ENCODE measurements at places on chromosomes 1 and 21.

DNA sequence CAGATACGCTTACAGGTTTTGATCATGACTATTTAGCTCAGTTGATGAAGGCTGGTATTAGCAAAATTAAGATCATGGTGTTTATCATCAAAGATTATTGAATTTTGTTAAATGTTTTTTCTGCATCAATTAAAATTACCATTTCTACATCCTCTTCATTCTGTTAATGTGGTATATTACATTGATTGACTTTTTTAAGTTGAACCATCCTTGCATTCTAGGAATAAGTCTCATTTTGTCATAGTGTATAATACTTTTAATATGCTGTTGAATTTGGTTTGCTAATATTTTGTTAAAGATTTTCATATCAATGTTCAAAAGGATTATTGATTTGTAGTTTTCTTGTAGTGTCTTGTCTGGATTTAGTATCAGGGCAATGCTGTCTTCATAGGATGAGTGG lies 142.4 kb downstream of the LYPLAL1 start:
- DNase-seq, result no peak

DNA sequence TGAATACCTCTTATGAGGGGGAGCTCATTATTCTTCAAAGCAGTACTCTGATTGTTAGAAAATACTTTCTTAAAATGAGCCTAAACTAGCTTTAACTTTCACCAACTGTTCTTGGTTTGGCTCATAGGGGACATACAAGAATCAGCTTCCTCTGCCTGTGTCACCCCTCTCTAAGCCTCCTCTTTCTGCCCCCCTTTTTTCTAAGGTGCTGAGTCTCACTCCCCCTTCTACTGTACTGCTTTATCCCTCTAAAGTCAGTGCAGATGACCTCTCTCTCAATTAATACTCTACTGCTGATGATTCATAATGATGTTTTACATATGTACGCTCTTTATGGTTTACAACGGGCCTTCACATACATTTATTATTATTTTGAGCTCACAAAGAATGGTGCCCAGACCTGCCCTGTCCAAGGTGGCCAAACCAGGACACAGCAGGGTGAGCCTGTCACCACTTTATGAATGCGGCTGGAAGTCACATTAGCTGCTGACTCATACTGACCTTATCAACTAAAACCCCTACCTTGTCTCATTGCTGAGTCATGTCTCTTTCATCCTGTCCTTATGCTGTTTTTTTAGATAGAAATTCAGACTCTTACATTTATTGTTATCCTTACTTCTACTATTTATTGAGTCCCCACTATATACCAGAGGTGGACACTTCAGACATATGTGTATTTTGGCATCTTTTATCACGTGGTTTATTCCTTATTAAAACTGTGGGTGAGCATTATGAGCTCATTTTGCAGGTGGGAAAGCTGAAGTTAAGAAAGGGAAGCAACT lies 126.9 kb downstream of the RNF220 start:
- DNase-seq, result no peak

GRCh38 chr1:68223687-68224086 lies 8.6 kb downstream of the WLS start:
- no peak for DNase-seq

- DNase-seq, result no peak
These were observed 74.9 kb downstream of the DNAH14 start for GRCh38 chr1:225004396-225004795.

DNA sequence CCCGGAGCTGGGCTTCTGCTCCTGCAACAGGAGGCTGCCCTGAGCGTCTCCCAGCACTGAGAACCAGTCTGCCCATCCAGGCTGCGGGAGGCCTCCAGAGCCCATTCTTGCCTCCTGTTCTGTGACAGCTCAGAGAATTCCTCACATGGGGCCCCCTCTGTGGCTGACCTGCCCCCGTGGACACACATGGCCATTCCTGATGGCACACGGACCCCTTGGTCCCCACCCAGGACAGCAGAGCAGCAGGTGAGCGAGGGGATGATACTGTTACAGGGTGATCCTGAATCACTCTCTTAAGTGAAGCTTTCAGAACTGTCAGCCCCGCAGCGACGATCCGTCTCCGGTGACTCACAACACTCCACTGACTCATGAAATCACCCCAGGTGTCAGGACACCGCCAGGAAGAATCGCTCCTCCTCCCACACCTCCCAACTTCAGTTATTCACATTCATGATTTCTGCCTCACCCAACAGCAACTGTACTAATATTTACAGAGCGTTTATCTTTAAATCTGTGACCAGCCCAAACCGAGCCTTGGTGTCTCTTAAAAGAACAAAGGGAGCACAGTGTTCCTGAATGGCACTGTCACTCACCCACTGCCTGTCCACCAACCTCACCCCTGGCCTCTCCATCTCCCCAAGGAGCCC lies 22.5 kb downstream of the CHD5 start:
- DNase-seq, result no peak

GRCh38 chr1:160193091-160193819 lies 2.9 kb downstream of the CASQ1 start:
- DNase-seq, result peak; percentile 62

DNA sequence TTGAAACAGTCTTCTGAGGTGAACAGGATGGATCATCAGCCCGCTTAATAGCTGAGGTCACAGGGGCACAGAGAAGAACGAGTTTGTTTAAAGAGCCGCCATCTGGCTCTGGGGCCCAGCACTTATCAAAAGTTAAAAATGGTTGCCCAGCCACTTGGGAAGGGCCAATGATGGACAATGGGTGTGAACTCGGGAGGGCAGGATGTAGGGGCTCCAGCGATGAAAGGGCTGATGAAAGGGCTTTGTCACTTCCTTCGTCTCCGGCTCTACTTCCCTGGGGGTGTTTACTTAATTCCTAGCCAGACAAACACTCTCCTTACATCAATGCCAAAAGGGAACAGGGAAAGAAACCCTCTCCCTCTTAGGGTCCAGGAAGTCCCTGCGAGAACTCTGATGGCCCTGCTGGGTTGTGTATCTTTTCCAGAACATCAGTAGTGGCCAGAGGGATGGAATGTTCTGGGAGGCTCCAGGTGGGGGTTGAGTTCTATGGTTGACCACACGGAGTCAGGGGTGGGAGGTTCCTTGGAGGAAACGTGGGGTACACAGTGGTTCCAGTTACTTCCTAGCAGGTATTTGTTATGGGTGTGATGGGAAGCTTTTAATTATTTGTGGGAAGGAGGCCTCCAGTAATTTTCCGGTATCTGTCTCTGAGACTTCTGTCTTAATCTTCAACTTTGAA lies 9.0 kb upstream of the ABCG1 start:
- DNase-seq, result no peak

DNA sequence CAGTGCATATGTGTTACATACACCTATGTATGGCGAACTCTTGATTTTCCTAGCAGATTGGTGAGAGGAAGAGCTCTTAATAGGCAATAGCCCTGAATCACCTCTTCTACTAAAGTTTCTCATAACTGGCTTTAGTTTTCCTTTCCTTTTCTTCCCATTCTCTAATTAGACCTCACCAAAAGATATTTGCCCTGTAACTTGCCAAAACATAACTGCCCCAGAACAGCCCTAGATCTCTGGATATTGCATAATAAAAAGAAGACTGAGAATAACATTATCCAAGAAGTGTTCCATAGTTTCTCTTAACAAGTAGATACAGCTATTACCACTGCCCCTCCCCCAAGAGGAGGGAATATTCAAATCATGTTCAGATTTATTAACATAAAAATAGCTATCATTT lies 16.3 kb downstream of the SGIP1 start:
- no peak for DNase-seq

- DNase-seq, result no peak
These were observed at the start of gene KIRREL1 for GRCh38 chr1:157993147-157993917. Gene KIRREL1 (plus strand): TSS chr1:157993645. CDS start chr1:157993677, 32 bp downstream.

- DNase-seq, result no peak
These were observed 5.2 kb upstream of the ZNF678 start for GRCh38 chr1:227557962-227558725.

DNA sequence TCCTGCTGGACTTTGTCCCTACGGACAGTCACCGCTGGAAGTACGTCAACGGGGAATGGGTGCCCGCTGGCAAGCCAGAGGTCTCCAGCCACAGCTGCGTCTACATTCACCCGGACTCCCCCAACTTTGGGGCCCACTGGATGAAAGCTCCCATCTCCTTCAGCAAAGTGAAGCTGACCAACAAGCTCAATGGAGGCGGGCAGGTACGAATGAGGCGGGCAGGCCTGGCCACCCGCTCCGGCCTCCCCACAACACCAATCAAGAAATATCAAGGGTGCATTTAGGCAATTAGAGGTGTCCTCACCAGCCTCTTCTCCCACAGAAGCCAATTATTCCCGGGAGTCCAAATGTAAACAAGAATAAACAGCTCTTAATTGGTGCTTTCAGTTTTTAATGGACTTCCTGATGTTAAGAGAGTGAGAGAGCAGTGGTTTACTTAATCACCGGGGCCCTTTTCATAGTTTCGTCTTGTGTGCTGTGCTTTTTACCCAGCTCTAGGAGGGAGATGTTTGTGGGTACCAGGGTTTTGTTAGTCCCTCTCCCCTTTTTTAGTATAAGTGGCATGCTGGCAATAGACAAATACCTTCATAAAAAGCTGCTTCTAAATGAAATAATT lies 10.7 kb downstream of the TBX19 start:
- DNase-seq, result no peak

DNA sequence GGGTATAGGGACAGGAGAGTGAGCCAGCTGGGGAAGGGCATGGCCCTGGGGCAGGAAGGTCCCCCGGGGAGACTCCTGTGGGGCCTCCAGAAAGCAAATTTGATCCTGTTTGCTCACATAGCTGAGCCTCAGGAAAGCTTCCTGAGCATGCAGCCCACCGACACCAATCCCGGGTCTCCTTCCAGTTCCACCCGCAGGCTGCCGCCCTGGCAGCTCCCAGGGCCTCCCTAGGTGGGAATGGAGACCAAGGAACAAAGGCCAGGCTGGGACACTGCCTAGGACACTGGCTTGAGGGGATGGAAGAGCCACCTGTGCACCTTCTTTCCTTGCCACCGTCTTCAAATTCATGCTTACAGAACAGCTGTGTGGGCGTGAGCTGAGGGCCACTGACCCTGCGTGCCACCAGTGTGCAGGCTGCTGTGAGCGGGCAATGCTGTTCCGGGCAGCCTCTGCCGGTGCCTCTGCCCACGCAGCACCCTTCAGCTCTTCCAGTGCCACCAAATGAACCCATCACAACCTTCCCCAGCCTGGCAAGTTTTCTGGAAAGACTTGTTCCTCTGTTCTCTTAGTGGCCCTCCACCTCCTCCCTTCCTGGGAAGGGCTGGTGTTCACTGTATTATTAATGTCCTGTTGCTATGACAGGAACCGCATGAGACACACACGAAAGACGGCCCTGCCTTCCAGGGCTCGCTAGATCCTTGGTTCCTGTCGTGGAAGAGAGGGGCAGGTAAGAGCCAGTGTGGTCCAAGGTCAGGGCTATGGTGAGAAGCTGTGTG lies 53.6 kb downstream of the ACBD3 start:
- no peak for DNase-seq

- no peak for DNase-seq
These were observed 8.4 kb downstream of the PLPP3 start for GRCh38 chr1:56570924-56571372.

DNA sequence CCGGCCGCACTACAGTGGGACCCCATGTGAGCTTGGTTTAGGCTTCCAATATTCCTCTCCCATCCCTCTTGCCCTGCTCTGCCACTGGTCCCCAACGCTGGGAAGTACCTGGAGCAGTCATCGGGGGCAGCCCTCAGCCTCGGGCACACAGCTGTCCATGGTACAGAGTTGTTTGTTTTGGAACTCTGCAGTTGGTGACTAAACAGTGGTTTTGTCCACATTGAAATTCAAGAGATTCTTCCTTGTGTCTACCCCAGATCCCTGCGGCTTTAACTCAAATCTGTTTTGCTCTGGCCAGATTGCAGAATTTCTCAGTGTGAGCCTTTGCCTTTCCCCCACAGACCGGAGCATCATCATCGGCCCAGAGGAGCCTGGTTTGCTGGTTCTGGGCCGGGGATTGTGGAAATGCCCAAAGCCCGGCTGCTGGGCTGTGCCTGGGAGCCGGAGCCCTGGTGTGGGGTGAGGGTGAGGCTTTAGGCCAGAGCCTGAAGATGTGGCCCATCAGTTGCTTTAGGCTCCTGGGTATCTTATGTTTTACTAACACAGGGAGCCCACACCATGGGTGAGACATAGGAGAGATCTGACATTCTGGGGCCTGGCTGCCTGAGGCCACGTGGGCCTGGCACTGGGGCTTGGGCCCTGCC lies 93.2 kb downstream of the ARHGEF10L start:
- no peak for DNase-seq

GRCh38 chr1:154454386-154455120 lies 47.5 kb upstream of the TDRD10 start:
- no peak for DNase-seq

DNA sequence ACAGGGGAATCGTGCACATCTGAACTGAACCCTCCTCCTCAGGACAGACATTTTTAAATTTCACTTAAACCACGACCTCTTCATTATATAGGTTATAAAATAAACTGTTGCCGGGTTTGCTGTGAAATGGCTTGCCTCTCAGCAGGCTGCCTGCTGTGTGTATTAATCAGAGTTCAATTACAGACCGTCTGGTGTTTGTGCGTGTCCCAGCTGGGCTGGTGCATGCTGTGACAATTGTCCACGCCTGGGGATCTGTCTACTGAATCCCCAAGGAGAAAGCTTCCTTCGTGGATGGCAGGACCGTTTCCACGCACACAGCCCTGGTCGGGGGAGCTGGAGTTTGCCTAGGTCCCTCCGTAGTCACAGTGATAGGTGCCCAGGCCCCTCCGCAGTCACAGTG lies 13.4 kb upstream of the AGPAT3 start:
- DNase-seq, result no peak

DNA sequence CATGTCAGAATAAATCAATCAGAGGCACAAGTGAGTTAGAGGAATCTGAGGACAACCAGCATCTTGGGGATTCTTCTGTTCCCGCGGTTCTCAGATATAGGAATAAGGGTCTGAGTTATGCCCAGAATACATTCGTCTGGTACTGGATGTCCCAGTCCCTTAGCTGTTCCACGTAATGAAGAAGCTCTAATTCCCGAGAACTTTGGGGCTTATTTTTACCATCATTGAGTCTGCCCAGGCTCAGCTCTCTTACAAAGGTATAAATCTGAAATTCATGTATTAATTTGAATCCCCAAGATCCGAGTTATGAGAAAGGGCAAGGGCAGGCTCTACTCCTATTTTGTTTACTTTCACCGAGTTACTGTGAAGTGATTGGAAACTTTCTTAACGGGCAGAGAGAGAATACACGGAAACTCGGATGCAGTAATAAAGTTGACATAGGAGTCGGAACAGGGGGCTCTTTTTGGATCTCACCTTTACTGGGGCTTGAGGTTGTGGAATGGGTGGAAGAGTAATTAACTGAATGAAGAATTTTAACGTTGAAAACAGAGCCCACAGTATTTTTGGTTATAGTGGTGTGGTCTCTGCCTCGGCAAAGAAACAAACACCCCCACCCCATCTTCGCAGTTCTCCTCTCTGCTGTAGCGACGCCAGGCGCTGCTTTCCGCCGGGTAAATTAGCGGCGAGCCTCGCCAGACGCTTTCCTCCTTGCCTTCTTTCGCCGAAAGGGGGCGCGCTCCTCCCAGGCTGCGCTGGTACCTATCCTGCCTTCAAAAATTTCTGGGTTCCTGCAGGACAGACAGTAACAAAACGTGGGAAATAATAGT lies 7.1 kb downstream of the PRRX1 start:
- no peak for DNase-seq
